ENCODE measurements at places on chromosomes 1 and 21.

GRCh38 chr21:32248571-32249461 lies 30.0 kb downstream of the MIS18A start:
- peak; percentile 4 for DNase-seq

DNA sequence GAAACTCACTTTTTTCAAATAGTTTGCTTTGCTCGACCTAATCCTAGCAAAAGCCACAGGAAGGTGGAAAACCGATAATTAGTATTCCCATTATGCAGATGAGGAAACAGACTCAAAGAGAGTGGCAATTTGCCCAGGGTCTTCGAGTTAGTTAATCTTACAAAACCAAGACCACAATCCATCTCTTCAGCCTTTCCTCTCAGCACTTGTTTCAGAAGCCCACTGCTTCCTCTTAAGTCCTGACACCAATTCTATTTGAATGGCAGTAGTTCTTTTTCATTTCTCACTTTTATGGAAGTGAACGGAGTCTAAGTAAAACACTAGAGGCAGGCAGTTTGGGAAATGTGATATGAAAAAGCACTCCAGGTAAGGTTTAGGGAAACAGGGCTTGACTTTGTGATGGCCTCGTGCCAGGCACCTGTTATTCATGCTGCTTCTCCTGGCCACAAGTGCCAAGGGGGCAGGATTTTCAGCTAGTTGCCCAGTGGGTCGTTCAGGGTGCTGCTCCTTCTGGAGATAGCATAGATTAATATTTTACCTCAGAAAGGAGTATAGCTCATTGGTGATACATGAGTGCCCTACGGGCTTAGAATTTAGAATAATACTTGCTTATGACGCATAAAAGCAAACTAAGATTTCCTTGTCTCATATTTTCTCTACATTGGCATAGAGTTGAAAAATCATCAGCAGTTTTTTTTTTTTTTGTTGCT lies 76.6 kb upstream of the NRIP1 start:
- no peak for DNase-seq

GRCh38 chr1:39081271-39082009 lies 55.3 kb downstream of the NDUFS5 start:
- no peak for DNase-seq

DNA sequence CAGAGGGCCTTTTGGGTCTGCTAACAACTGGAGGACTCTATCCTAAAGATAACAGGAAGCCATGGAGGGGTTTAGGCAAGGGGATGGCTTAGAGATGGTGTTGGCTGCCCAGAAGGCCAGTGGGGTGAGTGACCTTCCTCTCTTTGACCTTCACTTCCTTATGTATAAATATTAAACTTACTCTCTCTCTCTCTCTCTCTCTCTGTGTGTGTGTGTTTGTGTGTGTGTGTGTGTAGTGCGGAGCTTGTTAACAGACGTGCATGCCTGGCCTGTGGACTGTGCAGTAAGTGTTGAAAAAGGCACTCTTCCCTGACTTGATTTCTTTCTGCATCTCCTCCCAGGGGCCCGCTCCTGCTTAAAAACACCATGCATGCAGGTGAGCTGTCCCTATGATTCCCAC lies 10.0 kb downstream of the MROH7 start:
- no peak for DNase-seq

- no peak for DNase-seq
These were observed 65.0 kb downstream of the KCNH1 start for GRCh38 chr1:211068976-211069375.

DNA sequence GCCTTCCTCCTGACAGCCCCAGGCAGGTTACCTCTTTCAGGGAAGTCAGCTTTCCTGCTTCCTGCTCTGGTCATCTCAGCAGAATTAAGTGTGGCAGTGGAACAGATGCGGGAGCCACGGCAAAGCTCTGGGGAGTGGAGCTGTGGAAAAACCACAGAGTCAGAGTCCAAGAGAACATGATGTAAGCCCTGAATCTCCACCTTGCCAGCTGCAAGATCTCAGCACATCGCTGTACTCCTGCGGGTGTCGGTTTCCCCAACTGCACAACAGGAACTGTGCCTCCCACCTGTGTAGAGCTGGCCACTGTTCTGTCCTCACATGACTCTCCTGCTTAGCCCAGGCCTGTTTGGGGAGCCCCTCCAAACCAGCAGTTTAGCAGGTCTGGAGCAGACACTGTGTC lies 123.7 kb downstream of the MATN1 start:
- DNase-seq: no peak

- peak; percentile 47 for DNase-seq
These were observed 46.4 kb upstream of the NBL1 start for GRCh38 chr1:19597496-19598309.

DNA sequence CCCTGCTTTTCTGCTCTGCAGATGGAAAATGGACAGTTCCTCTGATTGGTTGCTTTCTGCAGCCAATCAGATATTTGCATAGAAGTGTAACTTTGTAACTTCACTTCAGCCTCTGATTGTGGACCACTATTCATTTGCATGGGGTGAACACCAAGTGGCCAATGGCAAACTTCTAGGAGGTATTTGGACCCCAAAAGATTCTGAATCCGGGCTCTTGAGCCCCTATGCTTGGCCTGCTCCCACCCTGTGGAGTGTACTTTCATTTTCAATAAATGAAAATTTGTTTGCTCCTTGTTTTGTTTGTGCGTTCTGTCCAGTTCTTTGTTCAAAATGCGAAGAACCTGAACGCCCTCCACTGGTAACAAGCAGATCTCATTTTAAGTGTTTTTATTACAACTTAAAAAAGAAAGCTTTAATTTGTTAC lies 6.4 kb upstream of the GSTM4 start:
- DNase-seq: peak; percentile 43

GRCh38 chr1:67457247-67457646 lies 27.0 kb upstream of the SERBP1 start:
- DNase-seq: no peak

GRCh38 chr1:70504176-70504820 lies 93.2 kb downstream of the CTH start:
- no peak for DNase-seq

DNA sequence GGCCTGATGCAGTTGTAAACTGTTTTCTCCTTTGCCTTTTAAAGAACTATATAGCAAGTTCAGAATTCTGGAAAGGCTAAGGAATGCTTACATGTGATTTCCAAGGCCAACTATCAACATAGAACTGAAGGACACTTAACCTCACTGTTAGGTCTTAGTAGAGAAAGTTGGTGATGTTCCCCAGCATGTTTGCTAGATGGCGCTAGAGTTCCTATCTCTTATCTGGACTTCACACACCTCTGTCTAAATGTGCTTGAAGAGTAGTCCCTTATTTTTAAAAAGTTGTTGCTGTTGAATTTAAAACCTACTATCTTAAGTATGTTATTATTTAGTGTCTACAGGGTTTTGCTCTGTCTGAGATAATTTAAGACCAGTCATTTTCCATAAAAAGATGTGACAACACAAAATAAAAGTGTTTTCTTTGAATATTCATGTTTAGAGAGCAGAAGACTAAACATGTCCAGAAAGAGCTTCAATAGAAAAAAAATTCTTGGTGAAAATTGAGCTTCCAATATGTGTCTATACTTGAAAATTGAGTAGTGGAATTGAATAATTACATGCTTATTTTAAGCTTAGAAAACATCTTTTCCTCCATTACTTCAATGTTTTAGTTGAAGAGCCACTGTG lies 237.3 kb downstream of the S1PR1 start:
- DNase-seq: no peak

- no peak for DNase-seq
These were observed 233.5 kb downstream of the OMA1 start for GRCh38 chr1:58312971-58313563.

DNA sequence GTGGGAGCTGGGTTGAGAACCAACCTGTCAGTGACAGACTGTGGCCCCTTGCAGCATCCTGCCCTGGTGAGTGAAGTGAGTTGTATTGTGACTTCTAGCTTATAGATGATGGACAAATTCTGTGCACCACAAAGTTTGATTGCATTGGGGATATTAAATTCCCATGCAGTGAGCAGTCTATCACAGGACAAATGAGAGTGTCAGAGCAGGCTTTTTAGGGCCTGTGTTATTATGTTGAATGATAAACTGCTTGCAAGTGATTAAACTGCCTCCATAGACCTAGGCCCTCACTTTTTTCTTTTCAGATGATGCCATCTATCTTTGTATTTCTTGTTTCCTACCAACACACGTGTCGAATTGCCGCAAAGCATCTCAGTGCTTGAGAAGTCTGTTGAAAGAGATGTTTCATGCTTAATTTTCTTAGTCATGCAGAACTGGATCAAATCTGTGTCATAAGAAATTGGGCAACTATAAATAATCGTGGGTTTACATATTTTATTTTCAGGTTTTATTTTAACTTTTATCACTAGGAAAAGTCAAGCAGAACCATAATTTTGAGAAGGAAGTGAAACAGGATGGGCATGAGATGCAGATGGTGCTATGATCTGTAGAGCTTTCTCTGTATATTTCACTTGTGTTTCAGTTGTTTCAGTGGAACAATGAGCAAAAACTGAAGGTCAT lies 199.2 kb downstream of the S1PR1 start:
- DNase-seq: no peak

GRCh38 chr1:248375446-248375845 lies at the start of gene OR2T6:
OR2T6 (plus strand) TSS chr1:248375746; CDS start chr1:248387609, 11,863 bp downstream.
- DNase-seq: no peak

DNA sequence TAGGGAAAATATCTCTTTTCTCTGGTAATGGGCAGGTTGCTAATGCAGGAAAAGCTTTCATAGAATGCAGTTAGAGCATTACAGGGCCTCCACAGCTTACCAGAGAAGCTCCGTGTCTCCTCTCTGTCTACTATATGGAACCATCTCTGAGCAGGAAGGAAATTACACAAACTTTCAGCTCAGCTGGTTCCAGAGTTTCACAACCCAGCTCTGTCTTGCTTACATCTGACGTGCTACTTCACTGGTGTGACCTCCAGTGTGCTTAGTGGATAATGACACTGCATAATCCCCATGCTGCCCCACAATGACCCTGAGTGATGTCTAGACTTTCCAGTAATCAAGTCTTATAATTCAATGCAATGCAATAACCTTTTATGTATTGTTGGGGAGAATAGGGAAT lies 4.3 kb upstream of the FGGY start:
- DNase-seq: peak; percentile 80

GRCh38 chr1:10635085-10635896 lies 160.5 kb downstream of the PEX14 start:
- peak; percentile 24 for DNase-seq

DNA sequence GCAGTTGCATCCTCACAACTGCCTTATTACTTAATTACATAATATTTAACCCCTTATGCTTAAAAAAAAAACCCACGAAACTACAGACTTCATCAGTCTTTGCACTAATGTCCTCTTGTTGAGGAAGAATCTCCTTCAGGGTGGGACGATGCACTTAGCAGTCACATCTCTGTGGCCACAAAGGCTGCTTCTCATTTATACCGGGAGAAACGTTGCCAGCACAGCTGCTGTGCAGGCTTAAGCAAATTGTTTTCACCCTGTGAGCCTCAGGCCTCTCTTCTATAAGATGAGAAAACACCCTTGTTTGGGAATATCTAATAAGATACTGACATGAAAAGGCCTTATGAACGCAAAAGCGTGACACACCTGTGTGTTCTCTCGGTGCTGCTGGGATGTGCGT lies 2.9 kb upstream of the OBSCN start:
- no peak for DNase-seq

DNA sequence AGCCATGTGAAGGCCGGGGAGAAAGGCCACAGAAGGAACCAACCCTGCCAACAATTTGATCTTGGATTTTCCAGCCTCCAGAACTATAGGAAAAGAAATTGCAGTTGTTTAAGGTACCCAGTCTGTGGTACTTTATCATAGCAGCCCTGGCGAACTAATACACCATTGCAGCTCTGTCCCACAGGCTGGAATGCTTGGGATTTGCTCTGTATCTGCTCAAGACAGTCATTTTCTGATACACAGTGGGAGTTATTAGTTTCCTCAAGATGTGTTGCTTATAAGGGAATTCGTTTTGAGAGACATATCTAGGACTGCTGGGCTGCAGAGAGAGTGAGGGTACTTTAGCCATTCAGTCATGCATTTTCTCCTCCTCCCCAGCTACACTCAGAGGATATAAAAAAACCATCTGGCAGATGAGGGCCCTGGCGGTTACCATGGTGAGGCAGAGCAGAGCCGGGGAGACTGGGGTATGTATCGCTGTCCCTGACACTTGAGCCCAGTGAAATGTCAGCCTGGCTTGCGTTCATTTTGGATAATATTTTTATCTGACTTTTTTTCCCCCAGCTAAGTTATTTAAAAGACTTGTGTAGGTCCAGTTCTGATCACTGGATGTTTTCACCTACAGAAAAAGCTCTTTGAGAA lies 104.6 kb downstream of the DIRAS3 start:
- peak; percentile 16 for DNase-seq

DNA sequence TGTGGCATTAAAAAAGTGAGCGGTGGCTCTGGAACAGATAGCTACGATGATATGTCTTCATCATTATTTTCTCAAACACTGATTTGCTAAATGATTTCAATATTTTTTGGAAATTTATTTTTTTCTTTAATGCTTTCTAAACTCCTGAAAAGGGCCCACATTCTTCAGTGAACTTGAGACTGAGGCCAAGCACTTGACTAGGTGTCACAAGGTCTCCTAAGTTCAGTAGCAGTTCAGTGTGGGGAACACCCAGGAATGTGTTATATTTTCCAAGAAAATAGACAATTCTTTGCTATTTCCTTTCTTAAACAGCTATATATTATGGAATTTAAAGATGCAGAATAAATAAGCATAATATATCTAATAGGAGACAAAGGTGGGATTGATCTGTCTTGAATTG lies 850.9 kb downstream of the USP25 start:
- DNase-seq: no peak

- peak; percentile 63 for DNase-seq
These were observed 597.3 kb upstream of the ADGRL4 start for GRCh38 chr1:79603843-79604242.

GRCh38 chr1:186790101-186790500 lies 38.6 kb upstream of the PLA2G4A start:
- DNase-seq: peak; percentile 39

DNA sequence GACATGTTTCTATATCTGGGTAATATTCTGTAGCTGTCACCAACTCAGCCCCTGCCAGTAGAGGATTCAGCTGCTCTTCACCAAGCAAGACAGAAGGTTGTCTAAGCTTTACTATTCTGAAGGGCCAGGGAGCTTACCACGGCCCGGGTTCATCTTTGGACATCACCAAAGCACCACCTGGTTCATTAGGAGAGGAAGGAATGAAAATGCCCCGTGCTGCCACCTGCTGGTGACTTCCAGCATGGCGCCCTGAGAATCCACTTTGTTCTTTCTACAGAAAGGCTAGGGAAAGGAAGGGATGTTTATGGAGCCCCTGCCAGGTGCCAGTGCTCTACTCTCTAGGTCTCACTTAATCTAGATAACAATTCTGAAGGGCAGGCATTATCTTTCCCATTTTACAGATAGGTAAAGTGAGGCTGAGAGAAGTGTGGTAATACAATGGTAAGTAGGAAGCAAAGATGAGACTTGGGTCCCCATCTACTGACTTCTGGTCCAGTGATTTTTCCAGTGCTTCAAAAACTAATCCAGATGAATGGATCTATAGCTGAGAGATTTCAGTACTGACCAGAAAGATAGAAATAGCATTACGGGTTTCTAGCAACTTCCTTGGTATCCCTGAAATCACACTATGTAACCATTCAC lies 79.5 kb downstream of the BEND5 start:
- peak; percentile 21 for DNase-seq

GRCh38 chr1:197915862-197916499 lies 1.2 kb upstream of the LHX9 start:
- peak; percentile 61 for DNase-seq

Data from IMR-90 (cell line).